ENCODE measurements at places on chromosomes 2 and 18.
A peak's percentile ranks its signal among the peaks of the same experiment; 100 is the strongest.

- DNase-seq: no peak
Observed at GRCh38 chr2:143399631-143400069, 270.4 kb downstream of the ARHGAP15 start.

DNA sequence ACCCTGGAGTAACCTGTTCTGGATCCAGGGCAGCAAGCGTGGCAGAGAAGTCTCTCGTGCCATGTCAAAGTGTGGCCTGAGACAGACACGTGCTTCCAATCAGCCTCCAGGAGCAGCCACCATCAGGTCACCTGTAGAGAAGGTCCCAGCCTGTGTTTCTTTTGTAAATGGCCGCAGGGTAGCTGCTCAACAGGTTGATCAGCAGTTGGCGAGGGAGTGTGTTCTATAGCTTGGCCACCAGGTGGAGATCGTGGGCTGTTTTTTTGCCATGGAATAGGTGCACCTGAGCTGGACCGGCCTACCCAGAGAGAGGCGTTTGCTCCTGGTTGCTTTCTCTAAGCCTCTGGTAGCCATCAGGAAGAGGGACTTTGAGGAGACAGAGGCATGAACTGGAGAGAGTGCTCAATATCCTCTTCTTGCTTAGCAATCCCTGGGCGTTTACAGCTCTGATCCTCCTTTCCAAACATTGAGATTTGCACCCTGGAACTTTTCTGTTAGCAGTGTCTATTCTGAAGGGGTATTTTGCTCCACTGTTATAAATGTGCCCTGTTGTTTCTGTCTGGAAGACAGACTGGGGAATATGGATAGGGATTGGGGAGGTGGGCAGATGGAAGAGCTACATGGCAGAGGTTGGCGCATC lies 34.2 kb upstream of the EN1 start:
- peak; percentile 26 for DNase-seq

GRCh38 chr2:200212862-200213425 lies 93.5 kb upstream of the SPATS2L start:
- no peak for DNase-seq

- DNase-seq: no peak
Observed at GRCh38 chr18:79640064-79640672, 39.4 kb upstream of the CTDP1 start.

DNA sequence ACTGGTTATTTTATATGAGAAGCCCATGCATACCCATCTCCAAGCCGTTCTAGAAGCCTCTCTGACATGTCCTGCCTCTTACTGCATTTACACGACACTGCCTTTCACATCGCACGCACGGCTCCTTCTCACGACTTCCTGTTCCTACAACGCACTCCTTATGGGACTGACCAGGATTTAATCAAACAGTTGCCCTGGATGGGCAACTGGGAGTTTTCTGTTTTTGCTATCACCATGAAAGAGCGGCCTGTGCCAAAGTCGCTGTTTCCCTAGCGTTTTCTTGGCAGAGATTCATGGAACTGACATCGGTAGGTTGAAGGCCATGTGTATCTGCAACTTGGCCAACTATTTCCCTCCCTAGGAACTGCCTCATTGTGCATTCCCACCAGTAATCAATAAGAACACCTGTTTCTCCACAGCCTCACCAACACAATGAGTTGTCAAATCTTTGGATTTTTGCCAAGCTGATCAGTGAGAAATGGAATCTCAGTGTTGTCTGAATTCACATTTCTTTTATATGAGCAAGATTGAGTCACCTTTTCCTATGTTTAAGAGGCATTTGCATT lies 97.2 kb upstream of the OTOS start:
- peak; percentile 19 for DNase-seq

- no peak for DNase-seq
Observed at GRCh38 chr18:40821596-40822243, 1133.3 kb upstream of the PIK3C3 start.

GRCh38 chr2:120678251-120678650 lies 57.4 kb upstream of the GLI2 start:
- DNase-seq: peak; percentile 61

DNA sequence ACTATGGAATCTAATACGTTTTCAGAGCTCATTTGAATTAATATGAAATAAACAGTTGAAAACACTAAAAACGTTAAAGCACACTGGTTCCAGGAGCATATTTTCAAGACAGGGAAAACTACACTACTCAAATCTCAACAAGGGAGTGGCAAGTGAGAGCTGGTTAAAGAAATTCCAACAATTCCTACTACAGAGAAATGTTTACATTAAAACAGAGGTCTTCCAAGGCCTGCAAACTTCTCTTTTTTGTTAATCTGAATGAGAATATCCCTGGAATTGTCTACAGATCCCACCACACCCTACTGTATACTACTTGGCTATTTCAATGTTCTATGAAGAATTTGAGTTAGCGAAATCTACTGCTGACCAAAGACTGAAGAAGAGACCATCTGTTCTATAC lies 231.5 kb downstream of the ZEB2 start:
- DNase-seq: peak; percentile 25

GRCh38 chr18:38483326-38483725 lies 917.7 kb upstream of the CELF4 start:
- no peak for DNase-seq

DNA sequence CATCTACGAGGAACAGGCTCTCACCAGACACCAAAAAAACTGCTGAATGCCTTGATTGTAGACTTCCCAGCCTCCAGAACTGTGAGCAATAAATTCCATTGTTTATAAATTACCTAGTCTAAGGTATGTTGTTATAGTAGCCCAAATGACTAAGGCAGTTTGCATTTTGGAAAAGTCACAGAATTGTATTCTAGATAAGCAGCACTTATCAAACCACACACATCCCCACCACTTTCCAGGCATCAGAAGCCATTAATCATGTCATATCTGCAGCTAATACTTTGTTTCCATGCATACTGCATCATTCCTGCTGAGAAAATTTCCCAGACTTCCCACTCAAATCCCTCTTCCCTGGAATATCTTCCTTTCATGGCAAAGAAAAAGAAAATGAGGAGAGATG lies 187.2 kb downstream of the INO80D start:
- DNase-seq: no peak

DNA sequence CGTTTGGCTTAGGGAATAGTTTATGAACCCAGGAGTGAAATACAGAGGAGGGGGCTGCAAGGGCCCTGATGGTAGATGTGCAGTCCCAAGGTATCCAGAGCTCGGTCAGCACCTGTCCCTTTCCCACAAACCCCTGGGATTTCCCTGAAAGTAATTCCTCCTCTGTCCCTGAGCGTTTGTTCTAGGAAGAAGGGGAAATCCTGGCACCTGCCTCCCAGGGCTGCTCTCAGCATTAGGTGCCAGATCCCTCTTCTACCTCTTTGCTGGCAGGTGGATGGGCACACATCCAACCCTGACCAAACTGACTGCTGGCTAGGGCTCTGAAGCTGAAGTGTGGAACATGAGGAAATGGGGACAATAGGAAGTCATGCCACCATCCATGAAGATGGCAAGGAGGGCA lies 824.0 kb downstream of the SLC4A3 start:
- no peak for DNase-seq

GRCh38 chr2:205055251-205055650 lies 510.0 kb downstream of the PARD3B start:
- no peak for DNase-seq

- DNase-seq: no peak
Observed at GRCh38 chr18:8876887-8877286, 171.5 kb downstream of the MTCL1 start.

DNA sequence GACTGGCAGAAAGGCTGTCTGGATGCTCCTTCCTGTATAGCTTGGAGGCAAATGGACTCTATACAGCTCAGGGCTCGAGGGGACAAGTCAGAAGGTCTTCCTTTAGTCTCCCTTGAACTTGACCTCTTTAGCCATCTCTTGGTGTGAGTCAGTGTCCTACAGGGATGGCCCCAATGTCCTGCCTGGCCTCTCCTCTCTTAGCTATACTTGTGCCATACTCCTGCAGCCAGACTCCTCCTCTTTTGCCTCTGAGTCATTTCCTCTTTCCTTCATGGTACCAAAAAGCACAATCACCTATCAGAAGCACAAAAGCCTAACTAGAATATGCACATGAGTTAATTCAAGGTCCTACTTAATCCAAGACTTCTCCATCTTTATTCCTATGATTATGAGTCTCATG lies 112.7 kb downstream of the XRCC5 start:
- DNase-seq: peak; percentile 7

- no peak for DNase-seq
Observed at GRCh38 chr2:239418918-239419317, 18.1 kb upstream of the HDAC4 start.

DNA sequence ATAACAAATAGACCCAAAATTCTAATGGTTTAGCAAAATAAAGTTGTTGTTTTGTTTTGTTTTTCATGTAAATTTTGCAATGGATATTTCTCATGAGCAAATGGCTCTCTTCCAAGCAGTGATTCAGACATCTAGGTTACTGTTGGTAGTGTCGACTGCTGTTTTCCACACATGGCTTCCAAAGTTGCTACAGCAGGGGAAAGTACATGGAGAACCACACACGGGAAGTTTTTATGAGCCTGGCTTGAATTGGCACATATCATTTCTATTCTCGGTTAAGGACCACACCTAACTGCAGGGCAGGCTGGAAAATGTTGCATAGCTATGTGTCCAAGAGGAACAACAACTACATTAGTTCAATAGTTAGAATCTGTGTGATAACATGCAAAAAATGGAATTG lies 262.1 kb downstream of the GALNT13 start:
- peak; percentile 13 for DNase-seq

GRCh38 chr2:162416446-162416845 lies 72.5 kb downstream of the GCA start:
- no peak for DNase-seq

DNA sequence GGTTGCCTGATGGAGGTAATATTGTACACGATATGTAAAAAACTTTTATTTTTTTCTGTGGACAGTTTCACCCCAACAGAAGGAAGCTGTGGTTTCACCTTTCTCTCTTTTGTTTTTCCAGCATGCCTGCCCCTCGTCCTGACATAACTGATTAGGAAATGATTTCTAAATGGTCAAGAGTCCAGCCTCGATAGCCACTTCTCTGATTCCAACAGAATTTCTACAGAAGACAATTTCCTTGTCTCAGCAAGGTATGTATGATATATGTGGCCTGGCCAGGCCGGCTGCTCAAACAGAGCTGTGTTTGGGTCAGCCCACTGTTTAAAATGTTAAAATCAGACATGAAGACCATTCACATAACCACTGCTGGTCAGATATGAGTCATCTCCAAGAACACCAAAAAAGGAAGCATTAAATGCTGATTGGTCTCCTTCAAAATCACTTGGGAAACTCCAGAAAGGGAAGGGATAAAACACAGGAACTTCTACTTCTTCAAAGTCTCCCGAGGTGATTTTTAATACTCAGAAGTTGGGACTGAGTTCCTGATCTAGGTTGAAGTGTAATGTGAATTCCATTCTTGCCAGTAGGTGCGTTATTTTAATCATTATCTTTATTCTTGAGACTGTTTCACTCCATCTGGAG lies 22.3 kb downstream of the ATP8B1 start:
- peak; percentile 87 for DNase-seq

DNA sequence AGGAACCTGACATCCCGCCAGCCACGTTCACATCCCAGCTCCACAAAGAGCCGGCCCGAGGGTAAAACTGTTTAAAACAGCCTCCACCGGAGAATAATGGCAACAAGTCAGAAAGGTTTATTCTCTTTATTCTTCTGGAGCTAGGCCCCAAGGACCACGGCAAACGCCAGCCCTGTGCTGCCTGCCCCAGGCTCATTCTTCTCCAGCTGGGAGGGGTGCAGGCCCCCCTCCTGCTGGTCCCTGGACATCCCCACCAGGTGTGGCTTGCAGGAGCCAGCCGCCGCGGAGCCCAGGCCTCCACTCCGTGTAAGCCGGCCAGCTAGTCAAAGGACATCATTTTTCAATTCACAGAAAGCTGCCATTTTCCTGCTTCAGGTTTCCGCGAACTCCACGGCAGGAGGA lies 65.8 kb upstream of the SALL3 start:
- DNase-seq: no peak

- no peak for DNase-seq
Observed at GRCh38 chr2:109410039-109410815, 203.5 kb downstream of the SEPTIN10 start.

GRCh38 chr2:180759631-180760030 lies 220.8 kb upstream of the UBE2E3 start:
- no peak for DNase-seq

- DNase-seq: no peak
Observed at GRCh38 chr2:41498781-41499180, 549.0 kb upstream of the PKDCC start.

DNA sequence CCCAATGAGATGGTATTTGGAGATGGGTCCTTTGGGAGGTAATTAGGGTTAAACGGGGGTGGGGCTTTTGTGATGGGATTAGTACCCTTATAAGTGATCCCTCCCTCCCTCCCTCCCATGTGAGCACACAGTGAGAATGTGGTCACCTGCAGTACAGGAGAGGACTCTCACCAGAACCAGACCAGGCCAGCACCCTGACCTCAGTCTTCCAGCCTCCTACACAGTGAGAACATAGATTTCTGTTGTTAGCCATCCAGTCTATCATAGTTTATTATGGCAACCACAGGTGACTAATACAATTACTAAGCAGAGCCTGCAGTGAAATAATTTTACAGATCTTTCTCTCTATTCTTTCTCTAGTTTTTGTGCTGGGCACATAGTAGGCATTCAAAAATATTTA lies 137.7 kb upstream of the PKDCC start:
- no peak for DNase-seq

GRCh38 chr2:133097666-133098065 lies 427.7 kb upstream of the LYPD1 start:
- DNase-seq: no peak

- DNase-seq: no peak
Observed at GRCh38 chr18:32577561-32577960, 106.9 kb upstream of the GAREM1 start.

DNA sequence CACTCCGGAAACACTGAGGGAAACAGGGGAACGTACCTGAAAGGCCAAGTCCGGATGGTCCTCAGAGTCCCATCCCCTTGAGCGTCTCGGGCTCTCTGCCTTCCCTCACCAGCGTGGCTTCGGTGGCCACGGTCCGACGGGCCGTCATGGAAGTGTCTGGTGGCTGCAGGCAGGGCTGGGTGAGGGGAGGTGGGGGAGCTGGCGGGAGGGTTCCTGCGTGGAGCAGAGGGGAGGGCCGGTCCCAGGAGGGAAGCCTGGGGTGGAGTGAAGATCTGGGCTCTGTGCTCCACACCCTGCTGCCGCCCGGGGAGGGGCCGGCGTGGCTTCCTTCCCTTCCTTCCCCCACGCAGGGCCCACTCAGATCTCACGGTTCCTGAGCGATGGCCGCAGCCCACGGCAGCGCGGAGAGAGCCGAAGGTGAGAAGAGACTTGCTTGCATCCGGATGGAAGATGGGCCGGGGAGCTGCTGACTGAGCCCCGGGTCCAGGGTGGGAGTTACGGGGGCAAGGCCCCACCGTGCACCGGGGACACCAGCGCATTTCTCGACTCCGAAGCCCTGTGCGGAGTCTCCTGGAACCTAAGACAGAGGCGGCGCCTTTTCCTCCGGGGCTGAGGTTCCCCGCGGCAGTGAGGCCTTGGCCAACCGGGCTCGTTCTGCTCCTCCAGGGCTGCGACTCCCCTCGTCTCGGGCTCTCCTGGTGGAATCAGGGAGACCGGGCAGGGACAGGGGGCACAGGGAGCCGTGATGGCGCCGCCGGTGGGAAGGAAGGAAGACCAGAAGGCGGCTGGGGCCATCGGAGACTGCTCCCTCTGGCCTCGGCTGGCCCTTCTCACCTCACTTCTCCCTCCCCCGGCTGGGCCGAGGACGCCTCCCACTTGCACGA lies 49.1 kb downstream of the KCNF1 start:
- DNase-seq: no peak

GRCh38 chr2:5982193-5982902 lies 290.2 kb downstream of the SOX11 start:
- no peak for DNase-seq

All from fibroblast of skin of right quadriceps (primary cell).